Stimulated activated CD4-positive, alpha-beta T cell treated with anti-CD3 and anti-CD28 coated beads, Interleukin-12 subunit alpha, Interleukin-12 subunit beta, amount 100 ng/mL, for 4 hours (primary cell): ENCODE measurements at places on chromosomes 6 and 20.

- DNase-seq: no peak
Measured at GRCh38 chr6:7991536-7991935, 72.7 kb downstream of the BLOC1S5 start.

DNA sequence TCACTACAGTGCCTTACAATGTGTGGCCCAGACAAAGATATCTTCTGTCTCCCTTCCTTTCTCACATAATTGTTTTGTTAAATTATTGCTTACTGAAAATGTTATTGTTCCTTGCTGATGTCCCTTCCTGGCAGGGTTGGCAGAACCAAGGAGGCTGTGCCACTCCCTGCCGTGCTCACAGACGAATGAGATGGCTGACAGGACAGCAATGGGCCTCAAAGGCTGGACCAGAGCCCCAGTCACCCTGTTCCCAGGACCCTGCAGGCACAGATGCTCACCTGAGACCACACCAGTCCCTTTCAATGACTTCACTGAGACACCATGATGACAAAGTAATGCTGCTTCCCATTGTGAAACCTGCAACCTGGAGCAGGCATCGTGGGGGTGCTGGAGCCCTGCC is 375.1 kb downstream of the HACE1 start:
- DNase-seq: no peak

DNA sequence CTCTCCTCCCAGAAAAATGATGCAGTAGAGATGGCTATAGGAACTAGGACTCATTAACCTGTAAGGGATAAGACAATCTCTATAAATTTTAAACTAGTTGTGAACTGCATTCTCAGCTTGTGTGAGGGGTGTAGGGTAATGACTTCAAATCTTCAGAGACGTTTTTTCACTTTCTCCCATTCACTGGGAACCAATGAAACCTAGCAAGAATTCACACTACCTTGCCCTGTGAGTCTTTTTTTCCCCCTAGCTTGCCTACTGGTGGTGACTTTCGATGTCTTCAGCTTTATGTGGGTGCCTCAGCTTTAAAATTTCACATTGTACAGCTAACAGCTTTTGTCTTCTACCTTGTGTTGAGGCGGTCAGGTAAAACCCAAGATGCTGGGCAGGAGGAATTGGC is 192.0 kb downstream of the MEI4 start:
- no peak for DNase-seq

DNA sequence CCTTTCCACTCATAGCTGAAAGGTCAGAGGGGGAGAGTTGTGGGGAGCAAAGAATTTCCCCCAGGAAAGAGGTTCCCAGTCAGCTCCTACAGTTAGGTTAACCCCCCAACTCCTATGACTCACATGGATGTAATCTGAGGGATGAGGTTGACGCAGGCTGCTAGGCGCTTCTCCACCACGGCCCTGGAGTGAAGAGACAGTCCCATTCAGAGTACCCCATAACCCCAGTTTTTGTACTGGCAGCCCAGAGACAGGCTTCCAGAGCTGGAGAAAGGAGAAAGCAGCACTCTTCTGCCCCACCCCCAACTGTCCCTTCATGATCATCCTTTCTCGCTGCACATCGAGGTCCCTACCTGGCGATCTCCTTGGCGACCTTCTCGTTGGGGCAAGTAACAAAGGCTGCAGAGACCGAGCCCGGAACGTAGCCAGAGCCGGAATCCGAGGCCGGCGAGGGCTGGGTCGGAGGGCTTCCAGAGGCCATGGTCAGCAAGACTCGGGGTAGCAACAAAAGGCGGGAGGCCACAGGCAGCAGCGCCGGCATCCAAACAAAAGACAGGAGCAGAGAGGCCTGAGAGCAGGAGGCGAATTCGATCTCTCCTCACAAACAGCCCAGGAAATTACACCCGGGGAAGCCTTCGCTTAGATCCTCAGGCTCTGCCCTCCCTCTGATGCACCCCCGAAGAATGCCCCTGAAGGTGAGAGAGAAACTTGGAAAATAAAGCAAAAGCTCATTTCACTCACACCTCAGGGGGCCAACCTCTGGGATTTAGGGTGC is 592 bp downstream of the CUTA start:
- DNase-seq: no peak

GRCh38 chr6:138346302-138347195 is 31.2 kb upstream of the SMIM28 start:
- no peak for DNase-seq

DNA sequence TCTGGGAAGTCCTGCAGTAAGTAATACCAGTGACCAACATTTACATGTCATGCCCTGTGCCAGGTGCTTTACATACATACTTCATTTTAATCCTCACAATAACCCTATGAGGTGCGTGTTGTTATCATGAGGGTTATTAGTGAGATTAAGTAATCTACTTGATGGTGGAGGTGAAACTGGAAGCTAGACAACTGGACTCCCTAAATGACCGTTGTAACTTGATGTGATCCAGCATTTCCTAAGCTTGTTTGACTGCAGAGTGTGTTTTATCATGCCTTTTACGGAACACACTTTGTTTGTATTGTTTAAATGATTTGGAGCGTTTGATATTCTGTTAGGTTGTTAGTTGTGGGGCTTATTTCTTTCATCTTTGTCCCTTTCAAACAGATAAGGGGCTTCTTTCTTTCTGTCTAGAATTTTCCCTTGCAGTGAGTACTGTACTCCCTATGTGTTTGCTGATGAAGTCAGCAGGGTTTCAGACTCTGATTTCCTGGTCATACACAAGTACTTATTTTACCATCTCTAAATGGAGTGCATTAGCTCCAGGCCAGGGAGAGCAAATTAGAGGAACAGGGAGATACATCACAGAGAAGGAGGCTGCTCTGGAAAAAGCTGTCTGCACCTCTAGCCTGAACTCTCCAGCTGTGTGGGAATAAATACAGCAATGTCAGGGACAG is 29.7 kb downstream of the CHMP4B start:
- no peak for DNase-seq

GRCh38 chr6:109687271-109687761 is 3.7 kb downstream of the AK9 start:
- no peak for DNase-seq

- DNase-seq: no peak
Measured at GRCh38 chr6:79707621-79708020, 76.5 kb downstream of the SH3BGRL2 start.

DNA sequence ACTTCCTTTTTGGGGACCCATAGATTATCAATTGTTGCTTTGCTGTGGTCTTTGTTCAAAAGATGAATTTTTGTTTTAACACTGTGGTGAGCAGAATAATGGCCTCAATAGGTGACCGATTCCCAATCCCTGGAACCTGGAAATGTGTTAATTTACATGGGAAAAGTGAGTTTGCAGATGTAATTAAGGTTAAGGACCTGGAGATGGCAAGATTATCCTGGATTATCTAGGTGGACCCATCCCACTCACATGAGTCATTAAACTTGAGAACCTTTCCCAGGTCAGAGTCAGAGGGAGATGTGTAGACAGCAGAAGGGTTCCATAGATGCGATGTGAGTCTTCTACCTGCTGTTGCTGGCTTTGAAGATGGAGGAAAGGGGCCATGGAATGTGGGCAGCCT is 36.2 kb upstream of the HBS1L start:
- no peak for DNase-seq

DNA sequence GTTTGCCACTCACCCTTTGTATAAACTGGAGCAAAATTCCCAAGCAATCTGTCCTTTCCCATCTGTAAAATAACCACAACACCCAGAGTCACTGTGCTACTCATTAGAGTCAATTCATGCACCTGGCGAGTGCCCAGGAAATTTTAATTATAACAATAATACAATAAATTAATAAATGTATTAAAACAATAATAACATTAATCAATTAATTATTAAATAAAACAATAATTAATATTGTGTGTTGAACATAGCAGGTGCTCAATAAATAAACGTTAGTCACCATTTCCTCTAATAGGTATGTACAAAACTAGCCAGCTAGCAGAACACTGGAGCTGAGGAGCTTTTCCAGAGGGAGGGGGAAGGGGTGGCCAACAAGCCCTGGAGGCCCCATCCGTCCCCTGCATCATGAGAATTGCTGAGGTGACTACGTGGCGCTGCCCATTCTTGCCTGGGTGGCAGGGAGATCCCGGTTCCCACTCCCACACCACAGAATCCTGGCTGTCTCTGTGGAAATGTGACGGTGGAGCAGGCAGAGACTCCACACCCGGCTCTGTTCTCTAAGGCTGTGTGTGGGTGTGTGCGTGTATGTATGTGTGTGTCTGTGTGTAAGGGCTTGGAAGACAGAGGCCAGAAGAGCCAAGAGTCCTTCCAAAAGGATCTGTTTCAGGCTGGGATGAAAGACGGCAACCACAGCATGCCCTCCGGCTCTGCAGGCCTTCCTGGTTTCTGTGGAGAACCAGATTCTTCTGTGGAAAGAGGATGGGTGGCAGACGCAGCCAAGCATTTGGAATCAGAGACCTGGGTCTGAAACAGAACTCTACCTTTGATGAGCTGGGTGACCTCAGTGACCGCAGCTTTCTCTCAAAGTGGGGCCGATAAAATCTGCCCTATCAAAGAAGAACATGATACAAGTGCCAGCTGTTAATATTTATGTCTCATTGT is 18.8 kb upstream of the EZR start:
- DNase-seq: no peak

GRCh38 chr6:57432919-57433684 is 115.7 kb downstream of the PRIM2 start:
- DNase-seq: no peak

- no peak for DNase-seq
Measured at GRCh38 chr6:149318581-149319286, 1.2 kb downstream of the TAB2 start.

DNA sequence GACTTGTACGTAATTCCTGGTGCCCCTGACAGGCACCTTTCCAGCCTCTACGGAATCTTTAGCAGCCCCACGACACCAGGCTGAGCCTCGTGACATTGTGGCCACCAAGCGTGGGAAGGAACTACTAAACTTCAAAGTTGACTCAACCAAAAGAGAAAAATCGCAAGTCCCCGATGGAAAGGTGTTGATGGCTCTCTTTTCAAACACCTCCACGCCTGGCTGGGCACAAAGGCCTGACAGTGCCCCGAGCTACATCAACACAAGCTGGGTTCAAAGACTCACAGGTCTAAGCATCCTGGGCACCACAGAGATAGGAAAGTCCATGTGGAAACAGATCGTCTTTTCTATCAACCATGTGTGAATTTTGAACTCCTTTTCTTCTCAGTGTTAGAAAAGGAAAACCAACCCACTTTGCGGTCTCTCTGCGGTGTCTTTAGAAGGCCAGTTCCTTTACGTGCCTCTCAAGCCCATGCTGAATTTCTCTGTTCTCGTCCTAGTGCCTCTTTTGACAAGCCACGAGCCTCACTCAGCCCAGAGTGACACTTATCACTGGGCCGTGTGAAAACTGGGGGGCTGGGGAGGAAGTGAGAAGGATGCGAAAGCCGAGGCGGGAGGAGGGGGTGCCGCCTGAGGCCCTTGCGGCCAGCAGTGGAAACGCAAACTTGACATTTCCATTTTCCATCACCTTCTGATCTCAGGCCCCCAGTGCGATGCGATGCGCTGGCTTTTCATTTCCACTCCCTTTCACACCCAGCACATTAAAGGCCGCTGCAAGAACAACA is 59.4 kb downstream of the GFOD1 start:
- DNase-seq: peak; percentile 67

DNA sequence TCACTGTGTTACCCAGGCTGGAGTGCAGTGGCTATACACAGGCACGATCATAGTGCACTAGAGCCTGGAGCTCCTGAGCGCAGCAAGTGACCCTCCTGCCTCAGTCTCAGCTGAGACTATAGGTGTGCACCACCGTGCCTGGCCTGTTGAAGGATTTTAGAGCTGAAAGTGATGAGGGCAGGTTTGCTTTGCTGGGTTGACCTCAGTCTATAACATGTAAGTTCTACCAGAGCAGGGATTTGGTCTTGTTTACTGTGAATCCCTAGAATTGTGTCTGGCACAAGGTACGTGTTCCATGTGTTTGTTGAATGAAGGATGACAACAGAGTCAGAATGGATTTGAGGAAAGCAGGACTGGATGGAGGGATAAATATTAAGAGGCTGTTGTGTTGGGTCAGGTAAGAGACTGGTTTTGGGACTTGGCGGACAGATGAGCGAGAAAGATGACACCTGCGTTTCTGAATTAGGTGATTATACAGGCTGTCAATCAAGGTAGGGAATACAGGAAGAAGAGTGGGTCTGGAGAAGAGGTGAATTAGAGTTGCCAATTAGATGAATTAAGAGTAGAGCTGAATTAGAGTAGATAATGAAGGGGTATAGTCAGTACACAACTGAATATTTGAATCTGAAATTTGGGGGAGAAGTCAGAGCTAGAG is 6.5 kb downstream of the ASXL1 start:
- DNase-seq: no peak

- no peak for DNase-seq
Measured at GRCh38 chr20:11101243-11101642, 427.4 kb upstream of the JAG1 start.

GRCh38 chr6:39003072-39003471 is 45.5 kb upstream of the GLP1R start:
- DNase-seq: no peak

DNA sequence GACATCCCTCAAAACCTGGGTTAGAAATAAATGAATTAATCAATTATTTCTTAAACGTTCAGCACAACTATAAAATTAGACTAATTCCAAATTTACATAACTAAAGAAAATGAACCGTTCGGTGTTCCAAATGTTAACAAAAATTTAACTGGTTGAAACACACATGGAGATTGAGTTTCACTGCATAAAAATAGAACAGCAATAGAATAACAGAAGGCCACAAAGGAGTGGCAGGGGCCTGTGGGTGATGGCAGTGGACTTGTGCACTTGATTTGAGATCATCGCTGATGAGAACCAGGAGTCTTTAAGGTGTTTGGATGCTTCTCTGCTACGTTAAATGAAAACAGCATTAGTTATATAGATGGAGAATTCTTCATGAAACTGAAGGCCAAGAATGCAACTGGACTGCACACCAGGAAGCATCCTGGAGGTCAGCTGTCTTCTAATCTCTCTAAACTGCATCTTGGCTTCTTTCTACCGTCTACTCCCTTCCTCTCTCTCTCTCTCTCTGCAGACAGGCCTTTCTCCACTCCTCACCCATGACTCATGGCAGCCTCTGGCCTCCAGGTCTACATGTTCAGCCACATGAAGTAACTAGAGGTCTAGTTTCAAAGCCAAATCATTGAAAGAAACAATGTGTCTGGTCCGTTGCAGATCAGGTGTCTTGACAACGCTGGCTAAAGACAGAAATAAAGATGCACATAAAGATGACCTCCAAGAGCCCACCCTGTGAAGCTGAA is 111.3 kb downstream of the SIM1 start:
- no peak for DNase-seq

GRCh38 chr6:30493643-30494250 is 4.4 kb downstream of the HLA-E start:
- peak; percentile 56 for DNase-seq

- DNase-seq: no peak
Measured at GRCh38 chr20:23133560-23133998, 47.5 kb upstream of the CD93 start.
